ENCODE measurements at places on chromosomes 2 and 18.
A peak's percentile ranks its signal among the peaks of the same experiment; 100 is the strongest.

DNA sequence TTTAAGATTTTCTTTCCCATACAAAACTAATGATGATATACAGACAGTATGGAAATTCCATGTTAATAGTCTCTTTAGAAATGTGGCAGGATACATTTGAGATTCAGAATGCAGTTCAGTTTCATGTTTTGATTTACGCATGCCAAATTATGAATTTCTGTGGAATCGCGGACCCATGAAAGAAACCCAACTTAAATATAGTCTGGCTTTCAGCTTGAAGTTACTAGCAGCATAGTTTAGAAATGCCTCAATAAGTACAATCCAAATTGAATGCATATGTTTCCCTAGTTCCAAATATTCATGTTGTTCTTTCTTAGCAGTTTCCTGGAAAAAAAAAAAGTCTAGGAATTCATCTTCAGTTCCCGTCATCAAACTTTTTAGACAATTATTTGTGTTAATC, 164.1 kb upstream of the RASGRP3 start:
- no peak for DNase-seq

- DNase-seq = peak; percentile 86
Observed at GRCh38 chr2:86807468-86808275, 17.0 kb upstream of the CD8A start.

- DNase-seq = no peak
Observed at GRCh38 chr2:170113168-170113894, 64.6 kb upstream of the MYO3B start.

DNA sequence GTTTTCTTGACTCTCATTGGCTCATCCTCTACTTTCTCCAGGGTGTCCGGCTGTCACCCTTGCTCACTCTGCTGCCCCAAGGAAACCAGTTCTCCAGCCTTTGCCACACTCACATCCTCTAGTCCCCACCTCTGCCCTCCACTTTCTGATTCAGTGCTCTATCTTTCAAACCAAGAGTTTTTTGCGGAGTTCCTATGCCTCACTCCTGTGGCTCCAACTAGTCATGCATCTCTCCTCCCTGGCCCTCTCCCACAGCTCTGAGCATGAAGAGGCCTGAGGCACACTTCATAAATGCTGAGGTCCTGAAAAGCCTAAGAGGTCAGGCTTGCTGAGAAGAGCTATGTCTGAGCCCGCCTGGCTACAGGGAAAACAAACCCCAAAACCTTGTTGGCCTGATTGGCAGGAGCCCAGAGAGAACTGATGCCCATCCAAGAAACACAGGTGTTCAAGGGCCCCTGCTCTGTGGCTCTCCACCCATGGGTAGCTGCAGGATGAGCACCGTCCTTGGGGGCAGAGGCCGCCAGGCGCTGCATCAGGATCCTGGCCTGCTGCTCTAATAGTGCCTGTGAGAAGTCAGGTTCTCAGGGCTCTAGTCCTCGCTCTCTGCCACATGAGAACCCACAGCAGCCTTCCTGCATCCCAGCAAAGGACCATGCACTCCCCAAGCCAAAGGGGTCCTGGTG, 42.1 kb downstream of the HS1BP3 start:
- no peak for DNase-seq

GRCh38 chr2:52402128-52402527, 1365.5 kb upstream of the CHAC2 start:
- DNase-seq = no peak

DNA sequence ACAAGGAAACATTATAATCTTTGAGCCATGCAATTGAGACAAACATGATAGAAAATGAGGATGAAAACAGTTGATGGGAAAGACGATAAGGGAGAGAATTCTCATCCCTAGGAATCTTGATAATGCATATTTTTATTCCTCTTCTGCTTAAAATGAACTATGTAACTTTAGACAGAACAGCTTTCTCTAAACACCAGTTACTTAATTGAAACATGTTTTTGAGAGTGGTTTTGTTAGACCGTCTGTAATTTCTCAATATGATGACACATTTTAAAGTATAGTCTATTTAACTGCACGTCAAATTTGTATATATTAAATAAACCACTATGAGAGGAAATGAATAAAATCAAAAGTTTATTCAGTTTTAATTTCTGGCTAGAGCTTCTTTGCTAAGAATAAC, 1453.9 kb upstream of the NXPH2 start:
- no peak for DNase-seq

- DNase-seq = no peak
Observed at GRCh38 chr18:74184875-74185274, 36.6 kb downstream of the TIMM21 start.

DNA sequence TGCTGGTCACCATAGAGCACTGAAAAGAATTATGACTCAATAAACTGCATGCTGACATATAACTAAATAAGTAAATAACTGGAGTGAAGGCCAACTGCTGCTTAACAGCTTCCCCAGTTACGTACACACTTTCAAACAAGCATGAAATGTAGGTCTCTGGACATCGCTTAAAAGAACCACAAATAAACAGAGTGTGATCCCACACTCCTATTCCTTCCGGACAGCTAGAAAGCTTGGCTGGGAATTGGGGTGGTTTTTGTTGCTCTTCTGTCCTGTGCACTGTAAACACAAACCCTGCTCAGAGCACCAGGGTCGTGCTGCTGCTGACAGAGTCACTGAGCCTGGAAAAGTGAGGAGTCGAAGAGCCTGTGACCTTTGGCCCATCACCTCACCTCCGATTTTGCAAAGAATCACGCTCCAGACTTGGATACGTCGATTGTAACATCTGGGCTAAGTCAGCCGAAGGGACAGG, 162.7 kb upstream of the NT5C1B start:
- DNase-seq = no peak

All from upper lobe of left lung (tissue), 6 donors.